Progenitor cell of endocrine pancreas (in vitro differentiated cells): ENCODE measurements at places on chromosomes 16 and 17. TPM values are rescaled to one million over a fixed set of nuclear protein-coding genes. Genes with fewer than 3 reads are reported as not detected.

- H3K4me1 ChIP-seq: peaks cover 22% of the 10 kb centered on the region
- H3K27ac ChIP-seq: peak overlapping the region; percentile 94
- DNase-seq: no peak
- H3K27me3 ChIP-seq: no peaks in the 10 kb centered on the region
- H3K36me3 ChIP-seq: no peaks in the 10 kb centered on the region
These were observed 200.4 kb upstream of the PMFBP1 start for GRCh38 chr16:72372087-72373045.

GRCh38 chr17:44066204-44066930 is at the start of gene LSM12:
Gene LSM12, minus strand, starts transcription at chr17:44066671. Its CDS starts 84 bp downstream, at chr17:44066587.
- H3K4me1 ChIP-seq: peaks cover 23% of the 10 kb centered on the region
- H3K27ac ChIP-seq: peak within 1 kb of the TSS; percentile 98
- H3K27me3 ChIP-seq: no peaks in the 10 kb centered on the region
- peaks cover 5% of the 10 kb centered on the region for H3K36me3 ChIP-seq
- DNase-seq: peak; percentile 90

The CCDC102A gene
- 15.6 and 16.9 TPM in 2 replicates for total RNA-seq

- no peaks in the 10 kb centered on the region for H3K27me3 ChIP-seq
- DNase-seq: no peak
- no peak overlapping the region for H3K4me3 ChIP-seq
- H3K4me1 ChIP-seq: peaks cover 5% of the 10 kb centered on the region
These were observed 13.5 kb downstream of the KNOP1 start for GRCh38 chr16:19704321-19705145.

- DNase-seq: no peak
- no peaks in the 10 kb centered on the region for H3K36me3 ChIP-seq
- peaks cover 13% of the 10 kb centered on the region for H3K27me3 ChIP-seq
- no peak overlapping the region for H3K27ac ChIP-seq
- H3K4me3 ChIP-seq: no peak overlapping the region
These were observed 364.6 kb downstream of the GRIN2A start for GRCh38 chr16:9817586-9817985.

DNA sequence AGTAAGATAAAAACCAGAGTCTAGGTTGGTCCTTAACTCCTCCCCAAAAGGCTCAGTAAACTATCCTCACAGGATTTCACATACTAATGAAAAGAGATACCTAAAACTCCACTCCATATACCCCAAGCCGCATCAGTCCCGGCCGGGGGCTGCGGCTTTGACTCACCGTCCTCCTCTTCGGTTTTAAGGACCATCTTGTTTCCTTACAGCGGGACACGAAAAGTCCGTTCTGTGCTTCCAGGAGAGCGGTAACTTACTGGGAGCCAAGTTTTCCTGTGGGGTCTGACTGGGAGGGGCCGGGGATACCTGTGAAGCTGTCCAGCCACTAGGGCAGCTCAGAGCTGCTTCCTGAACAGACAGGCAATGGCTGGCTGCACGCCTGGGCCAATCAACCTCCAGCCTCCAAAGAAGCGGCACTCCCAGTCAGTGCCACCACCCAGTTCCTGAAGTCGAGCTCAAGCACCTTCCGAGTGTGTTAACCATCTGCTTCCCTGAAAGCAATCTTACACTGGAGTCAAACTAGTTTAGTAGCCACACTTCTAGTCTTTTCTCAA is 45.5 kb downstream of the CYTH1 start:
- H3K4me1 ChIP-seq: peaks cover 42% of the 10 kb centered on the region
- H3K27me3 ChIP-seq: no peaks in the 10 kb centered on the region
- no peak for DNase-seq
- H3K27ac ChIP-seq: peak overlapping the region; percentile 67

GRCh38 chr16:47493381-47494337 is 32.5 kb downstream of the PHKB start:
- no peaks in the 10 kb centered on the region for H3K4me1 ChIP-seq
- no peak overlapping the region for H3K27ac ChIP-seq
- no peak overlapping the region for H3K4me3 ChIP-seq

GRCh38 chr17:69744512-69745070 is 330.1 kb downstream of the MAP2K6 start:
- no peak overlapping the region for H3K4me3 ChIP-seq
- no peak overlapping the region for H3K27ac ChIP-seq
- no peaks in the 10 kb centered on the region for H3K27me3 ChIP-seq
- H3K36me3 ChIP-seq: no peaks in the 10 kb centered on the region
- no peak for DNase-seq
- H3K4me1 ChIP-seq: no peaks in the 10 kb centered on the region
